ENCODE measurements at places on chromosomes 1 and 21. TPM values are rescaled to one million over a fixed set of nuclear protein-coding genes. Genes with fewer than 3 reads are reported as not detected.

CFAP141 gene
- not detected for total RNA-seq

SLC30A7 gene
- total RNA-seq: 21.8 TPM

OVAAL gene
- not detected for total RNA-seq

LAMC2 gene
- 1,739 TPM for total RNA-seq

PDPN gene
- total RNA-seq: 65.3 TPM

MCOLN3 gene
- 1.7 TPM for total RNA-seq

IRF6 gene
- 91.2 TPM for total RNA-seq

CCDC27 gene
- not detected for total RNA-seq

HES3 gene
- not detected for total RNA-seq

KIAA0040 gene
- total RNA-seq: 39.3 TPM

ADAMTS5 gene
- total RNA-seq: not detected

PWP2 gene
- 39.1 TPM for total RNA-seq

ICOSLG gene
- 0.57 TPM for total RNA-seq

SPATA46 gene
- total RNA-seq: not detected

ACTA1 gene
- total RNA-seq: not detected

TRABD2B gene
- 0.08 TPM for total RNA-seq

SLC1A7 gene
- total RNA-seq: not detected

FCRL1 gene
- total RNA-seq: not detected

OR2L8 gene
- total RNA-seq: not detected

COL16A1 gene
- total RNA-seq: 140 TPM

PYHIN1 gene
- total RNA-seq: not detected

ATP6V1G3 gene
- not detected for total RNA-seq

GRHL3 gene
- total RNA-seq: 3.0 TPM

KRTAP11-1 gene
- not detected for total RNA-seq

CBR1 gene
- 377 TPM for total RNA-seq

CDK18 gene
- 12.7 TPM for total RNA-seq

LCE1B gene
- 0.11 TPM for total RNA-seq

THEM5 gene
- not detected for total RNA-seq

LAMC1 gene
- total RNA-seq: 123 TPM

TFF2 gene
- not detected for total RNA-seq

KCNQ4 gene
- total RNA-seq: 0.08 TPM

LPAR3 gene
- total RNA-seq: 40.6 TPM

Measured in hair follicular keratinocyte (primary cell).